KG1 (cell line): ENCODE measurements at places on chromosomes 6 and 20.

GRCh38 chr20:57435498-57436222 is 44.5 kb downstream of the RBM38 start:
- DNase-seq, result no peak

GRCh38 chr20:11452326-11452725 is 465.4 kb upstream of the BTBD3 start:
- no peak for DNase-seq

DNA sequence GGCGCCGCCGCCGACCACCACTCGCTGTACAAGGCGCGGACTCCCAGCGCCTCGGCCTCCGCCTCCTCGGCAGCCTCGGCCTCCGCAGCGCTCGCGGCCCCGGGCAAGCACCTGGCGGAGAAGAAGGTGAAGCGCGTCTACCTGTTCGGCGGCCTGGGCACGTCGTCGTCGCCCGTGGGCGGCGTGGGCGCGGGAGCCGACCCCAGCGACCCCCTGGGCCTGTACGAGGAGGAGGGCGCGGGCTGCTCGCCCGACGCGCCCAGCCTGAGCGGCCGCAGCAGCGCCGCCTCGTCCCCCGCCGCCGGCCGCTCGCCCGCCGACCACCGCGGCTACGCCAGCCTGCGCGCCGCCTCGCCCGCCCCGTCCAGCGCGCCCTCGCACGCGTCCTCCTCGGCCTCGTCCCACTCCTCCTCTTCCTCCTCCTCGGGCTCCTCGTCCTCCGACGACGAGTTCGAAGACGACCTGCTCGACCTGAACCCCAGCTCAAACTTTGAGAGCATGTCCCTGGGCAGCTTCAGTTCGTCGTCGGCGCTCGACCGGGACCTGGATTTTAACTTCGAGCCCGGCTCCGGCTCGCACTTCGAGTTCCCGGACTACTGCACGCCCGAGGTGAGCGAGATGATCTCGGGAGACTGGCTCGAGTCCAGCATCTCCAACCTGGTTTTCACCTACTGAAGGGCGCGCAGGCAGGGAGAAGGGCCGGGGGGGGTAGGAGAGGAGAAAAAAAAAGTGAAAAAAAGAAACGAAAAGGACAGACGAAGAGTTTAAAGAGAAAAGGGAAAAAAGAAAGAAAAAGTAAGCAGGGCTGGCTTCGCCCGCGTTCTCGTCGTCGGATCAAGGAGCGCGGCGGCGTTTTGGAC is 2.0 kb downstream of the SOX4 start:
- no peak for DNase-seq

GRCh38 chr6:39380837-39381549 is 58.5 kb upstream of the KCNK16 start:
- no peak for DNase-seq
